ENCODE measurements at places on chromosomes 4 and X.

GRCh38 chrX:7372825-7373525 is 225.0 kb upstream of the PUDP start:
- no peak for DNase-seq

DNA sequence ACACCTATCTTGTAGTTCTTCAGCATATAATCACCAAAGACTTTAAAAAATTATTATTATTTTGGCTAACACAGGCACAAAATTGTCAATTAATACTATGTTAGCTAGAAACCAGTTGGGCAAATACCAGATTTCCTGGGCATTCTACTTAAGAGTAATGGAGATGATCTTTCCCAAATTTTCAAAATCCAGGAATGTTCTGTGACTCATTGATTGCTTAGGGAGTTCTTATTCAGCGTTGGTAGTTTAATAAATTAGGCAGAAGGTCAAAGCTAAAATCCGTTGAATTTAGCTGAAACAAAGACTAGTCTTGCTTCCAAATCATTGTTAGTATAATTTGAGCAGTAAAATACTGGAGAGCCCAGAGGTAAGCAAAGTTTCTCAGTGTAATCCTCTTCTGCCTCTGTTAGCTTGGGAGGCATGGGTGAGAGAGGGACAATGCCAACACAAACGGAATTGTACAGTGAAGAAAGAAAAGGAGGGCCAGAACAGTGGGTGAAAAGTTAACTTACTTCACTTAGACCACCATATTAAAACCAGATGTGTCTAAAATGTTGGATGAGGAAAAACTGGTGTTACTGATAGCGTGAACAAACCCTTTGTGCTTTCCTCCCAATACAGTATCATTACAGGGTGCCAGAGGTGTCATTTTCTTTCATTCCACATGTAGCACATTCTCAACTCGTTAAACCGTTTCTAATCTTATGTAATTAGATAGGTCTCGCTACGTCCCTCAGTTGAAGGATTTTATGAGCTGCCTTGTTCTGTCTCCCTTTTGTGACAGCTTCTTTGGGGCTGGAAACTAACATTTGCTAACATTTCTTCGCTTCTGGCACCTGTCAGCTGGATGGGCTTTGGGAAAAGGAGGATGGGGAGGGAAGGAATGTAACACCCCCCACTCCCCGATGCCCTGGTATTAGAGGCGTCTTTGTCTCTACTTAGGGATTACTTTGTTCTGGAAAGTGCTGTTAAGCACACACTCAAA is 87.4 kb upstream of the CITED1 start:
- no peak for DNase-seq

DNA sequence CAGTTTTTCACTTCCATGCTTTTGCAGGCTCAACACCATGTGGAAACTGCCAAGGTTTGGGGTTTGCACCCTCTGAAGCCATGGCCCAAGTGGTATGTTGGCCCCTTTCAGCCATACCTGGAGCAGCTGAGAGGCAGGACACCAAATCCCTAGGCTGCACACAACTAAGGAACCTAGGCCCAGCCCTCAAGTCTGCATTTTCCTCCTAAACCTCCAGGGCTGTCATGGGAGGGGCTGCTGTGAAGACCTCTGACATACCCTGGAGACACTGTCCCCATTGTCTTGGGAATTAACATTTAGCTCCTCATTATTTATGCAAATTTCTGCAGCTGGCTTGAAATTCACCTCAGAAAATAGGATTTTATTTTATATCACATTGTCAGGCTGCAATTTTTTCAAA is 856.1 kb downstream of the TECRL start:
- DNase-seq = no peak

DNA sequence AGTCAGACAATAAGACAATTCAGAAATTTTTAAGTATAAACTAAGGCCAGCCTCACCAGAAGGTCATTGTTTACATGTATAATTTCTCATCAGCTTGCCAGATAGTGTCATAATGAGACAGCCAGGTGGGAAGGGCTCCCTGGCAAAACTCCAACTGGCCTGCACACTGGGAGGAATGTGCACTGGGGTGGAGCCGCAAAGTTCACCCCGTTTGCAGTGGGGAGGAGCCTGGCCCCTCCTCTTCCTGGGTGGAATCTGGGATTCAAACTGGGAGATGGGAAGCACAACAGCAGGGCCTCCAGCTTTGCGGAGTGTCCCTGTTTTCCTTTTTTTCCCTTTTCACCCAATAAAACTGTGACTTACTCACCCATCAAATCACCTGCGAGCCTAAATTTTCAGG is 329.9 kb downstream of the SMARCA1 start:
- no peak for DNase-seq

- no peak for DNase-seq
These were observed 11.3 kb downstream of the SLC38A5 start for GRCh38 chrX:48458711-48459110.

DNA sequence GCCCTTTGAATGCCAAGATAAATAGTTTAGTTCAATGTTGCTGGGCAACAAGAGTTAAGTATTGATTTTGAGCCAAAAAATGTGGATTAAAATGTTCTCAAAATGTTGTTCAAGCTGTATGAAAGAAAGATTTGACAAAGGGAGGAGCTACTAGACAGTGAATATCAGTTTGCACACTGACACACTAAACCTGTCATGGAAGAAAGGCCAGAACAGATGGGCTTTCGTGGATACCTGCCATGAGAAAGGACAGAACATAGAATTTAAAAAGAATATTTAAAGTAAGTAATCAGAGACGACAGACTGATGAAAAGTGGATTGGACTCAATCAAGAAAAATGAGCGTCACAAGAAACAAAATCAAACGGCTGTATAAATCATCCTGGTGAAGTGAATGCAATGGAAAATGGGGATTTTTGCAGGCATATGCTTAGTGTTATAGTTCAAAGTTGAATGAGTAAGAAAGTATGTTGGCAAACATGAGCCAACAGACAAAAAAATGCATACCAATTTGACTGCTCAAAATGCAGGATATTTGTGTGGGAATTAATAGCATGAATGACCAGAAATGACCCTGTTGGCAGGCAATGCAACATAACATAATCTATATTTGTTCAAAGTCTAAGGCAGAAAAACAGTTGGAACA is 7.4 kb downstream of the PCDH18 start:
- DNase-seq = no peak

- DNase-seq = no peak
These were observed 148.8 kb upstream of the TBL1X start for GRCh38 chrX:9316096-9316495.

DNA sequence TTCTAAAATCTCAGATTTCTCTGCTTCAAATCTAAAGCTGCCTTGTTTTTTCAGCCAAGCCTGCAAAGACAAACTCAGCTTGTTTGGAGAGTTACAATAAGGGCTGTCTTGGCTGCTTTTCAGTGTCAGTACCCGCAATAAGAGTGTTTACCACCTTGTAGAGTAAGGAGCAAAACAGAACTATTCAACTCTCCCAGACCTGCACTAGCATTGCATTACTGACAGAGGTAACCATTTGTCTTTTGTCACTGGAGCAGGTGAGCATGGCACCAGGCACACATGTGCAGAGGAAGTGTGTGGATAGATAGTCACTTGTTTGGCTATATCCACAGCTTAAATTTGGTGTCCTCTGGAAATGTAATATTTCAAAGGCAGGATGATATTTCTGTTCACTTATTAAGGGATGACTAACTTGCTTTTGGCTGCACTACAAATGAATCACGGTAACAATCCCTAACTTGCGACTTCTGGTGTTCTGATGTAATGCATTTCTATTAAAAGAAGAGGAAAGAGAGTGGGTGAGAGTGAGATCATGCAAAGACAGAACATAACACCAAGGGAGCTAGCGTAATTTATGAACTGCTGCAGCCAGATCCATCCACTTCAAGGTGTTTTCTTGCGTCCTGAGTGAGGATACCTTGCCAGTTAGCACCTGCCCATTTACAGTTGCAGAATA is 38.6 kb downstream of the PTCHD1 start:
- DNase-seq = no peak

- no peak for DNase-seq
These were observed 928.9 kb downstream of the ARAP2 start for GRCh38 chr4:35315419-35315818.

GRCh38 chr4:69832326-69833030 is 27.5 kb downstream of the SULT1E1 start:
- no peak for DNase-seq

DNA sequence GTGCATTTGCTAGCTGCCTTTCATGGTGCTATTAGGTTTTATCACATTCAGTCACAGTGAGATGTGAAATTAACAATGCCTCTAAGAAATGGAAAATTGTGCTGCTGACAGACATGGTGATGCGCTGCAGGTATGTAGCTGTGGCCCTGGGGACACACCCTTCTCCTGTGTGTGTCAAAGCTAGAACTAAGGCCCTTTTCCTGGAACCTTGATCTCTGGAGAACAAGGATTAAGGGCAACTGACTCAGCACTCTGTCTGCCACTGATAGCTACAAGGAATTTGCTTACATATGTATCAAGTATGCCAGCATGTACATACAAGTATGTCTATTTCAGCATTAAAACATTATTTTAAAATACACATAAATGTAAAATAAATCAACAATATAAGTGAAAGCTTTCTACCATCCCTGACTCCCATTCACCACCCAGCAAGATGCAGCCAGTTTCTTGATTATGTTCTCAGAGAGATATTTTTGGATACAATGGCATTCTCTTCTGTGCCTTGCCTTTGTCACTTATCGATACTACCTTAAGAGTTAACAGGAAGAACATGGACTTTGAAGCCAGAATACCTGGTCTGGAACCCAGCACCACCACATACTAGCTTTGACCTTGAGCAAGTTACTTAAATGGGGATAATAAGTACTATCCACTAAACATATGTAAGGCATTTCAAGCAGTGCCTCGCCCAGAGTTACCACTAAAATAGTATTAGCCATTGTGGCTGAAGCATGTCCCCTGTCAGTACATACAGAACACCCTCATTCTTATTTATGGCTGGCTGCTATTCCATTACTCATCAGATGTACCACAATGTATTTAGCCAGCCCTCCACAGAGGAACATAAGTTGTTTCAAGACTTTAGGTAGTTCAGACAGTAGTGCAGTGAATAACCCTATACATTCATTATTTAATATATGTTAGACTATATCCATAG is 68.5 kb downstream of the NPNT start:
- DNase-seq = no peak

DNA sequence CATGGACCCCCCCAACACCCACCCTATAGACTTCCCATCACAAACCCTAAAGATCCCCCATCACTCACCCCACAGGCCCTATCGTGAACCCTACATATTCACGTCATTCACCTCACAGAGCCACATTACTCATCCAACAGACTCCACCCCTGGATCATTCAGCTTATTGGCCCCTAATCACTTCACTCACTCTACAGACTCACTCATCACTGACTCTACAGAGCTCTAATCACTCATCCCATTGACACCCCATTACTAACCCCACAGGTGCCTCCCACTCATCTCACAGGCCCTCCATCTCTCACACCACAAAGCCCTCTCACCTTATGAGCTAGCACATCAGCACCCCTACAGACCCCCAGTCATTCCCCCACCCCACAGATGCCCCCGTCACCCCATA is 6.3 kb upstream of the TBC1D25 start:
- DNase-seq = no peak

GRCh38 chr4:164617426-164617825 is 136.5 kb upstream of the SMIM31 start:
- no peak for DNase-seq

- no peak for DNase-seq
These were observed 82.3 kb downstream of the NEK1 start for GRCh38 chr4:169530048-169530447.

DNA sequence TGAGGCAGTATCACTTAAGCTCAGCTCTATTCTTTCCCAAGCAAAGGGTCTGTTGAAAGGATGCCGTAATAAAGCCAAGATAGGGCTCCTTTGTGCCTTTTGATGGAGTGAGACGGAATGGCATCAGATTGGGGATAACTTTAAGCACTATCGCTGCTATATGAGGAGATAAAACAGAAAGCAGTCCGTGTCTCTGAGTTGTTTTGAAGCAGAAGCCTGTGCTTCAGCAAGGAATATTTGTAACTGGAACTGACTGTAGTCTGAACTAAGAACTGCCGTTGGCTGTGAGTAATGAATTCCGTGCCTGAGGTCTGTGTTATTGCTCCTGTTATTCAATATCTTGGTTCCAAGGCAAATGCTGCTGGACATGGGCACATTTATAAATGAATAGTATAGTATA is 297.4 kb downstream of the ANKRD50 start:
- no peak for DNase-seq

- DNase-seq = no peak
These were observed 26.1 kb downstream of the FAM47E start for GRCh38 chr4:76277667-76278066.

DNA sequence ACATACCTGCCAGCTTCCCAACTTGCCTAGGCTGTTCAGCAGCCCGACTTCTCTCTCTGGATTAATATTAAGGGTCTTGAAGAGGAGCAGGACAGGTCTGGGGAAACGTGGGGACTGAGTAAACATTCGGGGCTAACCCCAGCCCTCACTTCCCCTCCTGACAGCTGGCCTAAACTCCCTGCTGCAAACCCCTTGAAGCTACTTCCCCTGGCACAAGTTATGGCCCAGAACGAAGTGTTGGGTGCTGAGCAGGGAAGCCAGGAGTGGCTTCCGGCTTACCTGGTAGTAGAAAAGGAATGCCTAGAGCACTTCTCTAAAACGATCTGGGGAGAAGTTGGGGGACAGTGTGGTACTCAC is 200.0 kb downstream of the BCOR start:
- no peak for DNase-seq

GRCh38 chr4:17512973-17513665 is 1.2 kb upstream of the QDPR start:
- no peak for DNase-seq

- DNase-seq = no peak
These were observed 56.8 kb downstream of the CXCL13 start for GRCh38 chr4:77662396-77662795.

- DNase-seq = peak; percentile 11
These were observed 331 bp downstream of the SETD7 start for GRCh38 chr4:139555705-139556070.

- no peak for DNase-seq
These were observed 98.1 kb upstream of the EGFL6 start for GRCh38 chrX:13471269-13471668.

- DNase-seq = no peak
These were observed 36.3 kb upstream of the TENM3 start for GRCh38 chr4:182206916-182207315.

GRCh38 chrX:65706041-65706828 is 38.8 kb downstream of the MSN start:
- DNase-seq = peak; percentile 95

- no peak for DNase-seq
These were observed 15.5 kb downstream of the SLC10A7 start for GRCh38 chr4:146506272-146506671.

GRCh38 chrX:152899111-152899873 is 1.4 kb downstream of the ZNF185 start:
- DNase-seq = no peak
